ENCODE measurements at places on chromosomes 5 and 9.

- DNase-seq = no peak
Observed at GRCh38 chr5:147055089-147055826, 176.7 kb upstream of the PPP2R2B start.

GRCh38 chr5:137407090-137407489 lies 92.0 kb downstream of the SPOCK1 start:
- no peak for DNase-seq

DNA sequence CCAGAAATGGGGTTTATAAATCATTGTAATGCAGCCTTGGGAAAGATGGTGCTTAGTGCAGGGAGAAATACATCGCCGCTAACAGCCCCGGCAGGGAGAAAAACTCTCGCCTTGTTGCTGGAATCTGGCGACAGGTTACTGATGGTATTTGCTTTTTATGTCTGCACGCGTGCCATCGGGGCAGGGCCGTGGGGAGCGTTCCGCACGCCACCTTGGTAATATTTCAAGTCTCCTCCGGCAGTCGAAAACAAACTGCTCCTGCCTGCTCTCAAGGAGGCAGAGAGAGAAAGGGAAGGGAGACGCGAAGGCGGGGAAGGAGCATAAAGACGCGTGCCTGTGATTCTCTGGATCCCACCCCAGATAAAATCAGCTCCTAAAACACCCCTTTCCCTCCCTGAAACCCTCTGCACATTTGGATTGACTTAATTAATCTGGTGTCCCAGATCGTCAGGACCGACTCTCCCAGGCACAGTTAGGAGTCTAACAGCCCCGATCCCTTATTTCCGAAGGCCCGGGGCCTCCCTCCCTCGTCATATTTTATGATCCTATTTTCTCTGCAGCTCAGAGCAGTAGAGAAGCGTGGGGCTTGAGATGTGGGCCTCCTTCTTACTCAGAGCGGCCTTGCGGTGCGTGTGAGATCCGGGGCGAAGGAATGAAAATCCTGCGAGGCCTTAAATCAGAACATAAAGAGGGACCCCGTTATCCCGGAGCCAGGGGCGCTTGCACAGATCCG lies 47.7 kb downstream of the CFAP77 start:
- DNase-seq = no peak

DNA sequence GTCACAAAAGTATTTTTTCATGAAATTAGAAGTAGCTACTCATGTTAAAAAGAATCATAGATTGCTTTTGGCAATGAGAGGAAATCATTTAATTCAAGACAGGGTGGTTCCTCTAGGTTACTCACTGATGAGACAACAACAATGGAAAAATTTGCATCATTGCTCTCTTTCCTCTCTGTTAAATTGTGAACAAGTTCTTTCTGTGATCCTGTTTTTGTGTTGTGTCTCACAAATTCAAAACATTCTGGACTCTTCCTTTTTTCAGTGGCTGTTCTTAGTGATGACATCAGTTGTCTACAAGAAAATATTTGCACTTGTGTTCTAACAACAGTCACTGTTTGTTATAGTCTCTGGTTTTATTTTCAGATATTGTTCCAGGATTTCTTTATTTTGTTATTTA lies 95.3 kb downstream of the XRCC4 start:
- no peak for DNase-seq

DNA sequence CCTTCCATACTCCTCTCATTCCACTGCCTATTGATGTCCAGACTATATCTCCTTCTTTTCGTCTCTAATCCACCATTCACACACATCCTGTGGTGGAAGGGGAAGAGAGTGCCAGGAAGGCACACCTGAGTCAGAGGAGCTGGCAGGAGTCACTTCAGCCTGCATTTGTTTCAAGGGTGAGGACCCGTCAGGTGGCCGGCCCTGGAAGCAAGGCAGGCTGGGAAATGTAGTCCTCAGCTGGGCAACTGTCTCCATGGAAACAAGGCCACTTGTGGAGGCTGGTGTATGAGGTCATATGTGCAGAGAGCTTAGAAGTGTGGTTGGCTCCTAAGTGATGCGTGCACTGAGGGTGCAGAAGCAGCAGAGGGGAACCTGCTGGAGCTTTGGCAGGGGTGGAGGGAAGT lies 278.4 kb downstream of the NSG2 start:
- DNase-seq = no peak
